ENCODE measurements at places on chromosomes 2 and 18.
A peak's percentile ranks its signal among the peaks of the same experiment; 100 is the strongest.

GRCh38 chr18:9697121-9697520 is 11.0 kb upstream of the RAB31 start:
- no peak for DNase-seq

GRCh38 chr18:23194155-23194996 is 59.1 kb downstream of the CABLES1 start:
- DNase-seq: no peak

DNA sequence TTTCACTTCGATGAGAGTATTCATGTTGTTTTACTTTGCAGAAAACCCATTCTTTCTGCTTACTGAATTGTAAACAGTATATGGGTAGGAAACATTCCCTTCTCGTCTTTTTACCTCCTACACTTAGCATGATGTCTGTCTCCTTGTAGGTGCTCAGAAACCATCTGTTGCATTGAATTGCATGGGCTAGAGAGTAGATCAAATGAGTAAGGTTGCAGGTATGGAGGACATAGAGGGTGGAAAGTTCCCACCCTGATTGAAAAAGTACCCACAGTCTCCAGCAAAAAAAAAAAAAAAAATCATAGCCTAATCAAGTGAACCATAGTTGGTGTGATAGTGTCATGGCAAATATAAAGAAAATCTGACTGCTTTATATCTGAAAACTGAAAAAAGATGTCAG is 1.7 kb downstream of the CYTIP start:
- DNase-seq: no peak

GRCh38 chr18:80196528-80197320 is 50.6 kb downstream of the PARD6G start:
- DNase-seq: no peak

GRCh38 chr18:941331-941730 is 36.7 kb downstream of the ADCYAP1 start:
- no peak for DNase-seq

- DNase-seq: no peak
Observed at GRCh38 chr2:120398051-120398995, 52.4 kb downstream of the INHBB start.

DNA sequence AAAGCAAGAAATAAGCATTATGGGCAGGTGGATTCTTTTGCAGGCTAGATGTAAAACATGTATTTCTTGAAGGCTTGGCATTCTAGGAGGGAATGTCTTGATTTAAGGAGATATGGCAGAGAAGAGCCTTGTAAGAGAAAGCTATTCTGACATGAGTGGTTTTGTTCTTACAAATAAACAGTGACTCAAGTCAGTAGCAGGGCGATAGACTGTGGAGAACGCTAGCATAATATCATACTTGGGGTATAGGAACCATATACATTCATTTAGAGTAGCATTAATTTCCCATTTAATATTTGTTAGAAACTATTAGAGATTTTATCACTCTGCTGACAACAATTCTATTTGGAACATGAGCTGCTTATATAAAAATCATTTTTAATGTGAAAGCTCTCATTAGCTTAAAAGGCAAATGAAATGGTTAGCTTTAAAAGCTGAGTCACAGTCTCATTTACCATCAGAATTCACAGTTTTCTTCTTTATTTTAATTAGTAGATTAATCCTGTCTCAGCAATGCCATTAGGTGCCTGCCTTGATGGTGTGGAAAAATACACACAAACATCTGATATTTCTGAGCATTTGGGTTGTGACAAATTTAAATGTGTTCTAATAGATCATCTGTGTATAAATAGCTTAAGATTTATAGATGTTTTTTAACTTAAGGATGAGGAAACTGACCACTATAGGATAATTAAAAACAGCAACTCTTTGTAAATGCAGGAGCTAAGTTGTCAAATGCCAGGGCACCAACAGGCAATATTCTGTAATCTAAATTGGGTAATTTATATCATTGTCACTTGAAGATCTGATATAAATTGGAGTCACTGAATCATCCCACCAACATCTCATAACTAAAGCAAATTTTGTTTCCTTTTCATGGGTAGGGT is 276.7 kb downstream of the PLCL1 start:
- no peak for DNase-seq

DNA sequence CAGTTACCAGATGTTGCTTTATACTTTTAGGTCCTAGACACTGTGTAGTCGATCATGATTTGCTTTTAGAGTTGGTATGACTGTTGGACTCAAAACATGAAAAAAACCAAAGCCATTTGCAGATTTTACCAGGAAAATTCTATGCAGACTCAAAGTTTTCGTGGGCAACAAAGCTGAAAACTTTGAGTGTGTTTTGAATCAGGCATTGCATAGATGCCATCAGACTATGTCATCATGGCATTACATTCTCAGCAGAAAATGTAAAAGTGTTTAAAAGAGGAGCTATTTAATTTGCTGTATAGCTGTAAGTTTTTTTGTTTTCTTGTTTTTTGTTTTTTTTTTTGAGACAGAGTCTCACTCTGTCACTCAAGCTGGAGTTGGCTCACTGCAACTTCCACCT is 43.5 kb upstream of the ELAC1 start:
- DNase-seq: no peak

GRCh38 chr18:67862069-67862468 is 345.5 kb upstream of the DSEL start:
- DNase-seq: no peak

- no peak for DNase-seq
Observed at GRCh38 chr2:149180226-149180875, 141.9 kb downstream of the LYPD6B start.

DNA sequence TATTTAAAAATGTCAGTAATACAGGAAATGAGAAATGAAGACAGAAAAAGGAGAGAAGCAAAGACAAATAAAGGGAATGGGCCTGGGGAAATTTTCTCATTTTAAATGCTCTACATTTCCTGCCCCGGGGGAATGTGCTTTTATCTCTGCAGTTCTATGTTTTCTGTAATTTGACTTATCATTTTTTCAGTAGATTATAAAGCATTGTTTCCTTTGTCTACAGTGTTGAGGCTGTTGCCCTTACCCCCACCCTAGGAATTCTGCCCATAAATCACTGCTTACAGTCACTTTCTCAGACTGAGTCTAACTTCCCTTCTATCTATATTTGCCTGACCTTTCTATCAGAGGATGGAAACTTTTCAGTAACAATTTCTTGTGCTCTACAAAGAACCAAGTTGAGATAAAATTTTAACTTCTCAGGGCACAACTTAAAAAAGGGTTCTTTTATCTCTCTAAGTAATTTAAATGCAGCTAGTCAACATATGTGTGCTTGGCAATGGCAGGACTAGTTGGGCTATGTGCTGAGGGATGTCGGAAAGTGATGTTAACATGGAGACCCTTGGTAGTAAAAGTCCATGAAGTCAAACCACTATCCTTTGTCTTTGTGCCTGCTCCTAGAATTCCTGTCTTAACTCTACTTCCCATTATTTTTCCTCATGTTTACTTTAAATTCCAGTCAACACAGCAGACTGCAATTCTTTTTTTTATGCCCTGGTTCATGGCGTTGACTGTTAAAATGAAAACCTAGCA is 146.5 kb upstream of the MMADHC start:
- no peak for DNase-seq

GRCh38 chr2:60438653-60439052 is 114.8 kb downstream of the BCL11A start:
- no peak for DNase-seq

GRCh38 chr2:106812383-106812782 is 73.6 kb downstream of the ST6GAL2 start:
- no peak for DNase-seq

- DNase-seq: peak; percentile 68
Observed at GRCh38 chr2:134245340-134245984, 8.4 kb upstream of the MGAT5 start.

- DNase-seq: no peak
Observed at GRCh38 chr2:196331851-196332250, 160.5 kb upstream of the STK17B start.

GRCh38 chr18:24935008-24935407 is 417.0 kb downstream of the ZNF521 start:
- DNase-seq: no peak

GRCh38 chr2:137925599-137925998 is 38.7 kb upstream of the HNMT start:
- no peak for DNase-seq

GRCh38 chr2:85470850-85471800 is 52.6 kb downstream of the SH2D6 start:
- no peak for DNase-seq

DNA sequence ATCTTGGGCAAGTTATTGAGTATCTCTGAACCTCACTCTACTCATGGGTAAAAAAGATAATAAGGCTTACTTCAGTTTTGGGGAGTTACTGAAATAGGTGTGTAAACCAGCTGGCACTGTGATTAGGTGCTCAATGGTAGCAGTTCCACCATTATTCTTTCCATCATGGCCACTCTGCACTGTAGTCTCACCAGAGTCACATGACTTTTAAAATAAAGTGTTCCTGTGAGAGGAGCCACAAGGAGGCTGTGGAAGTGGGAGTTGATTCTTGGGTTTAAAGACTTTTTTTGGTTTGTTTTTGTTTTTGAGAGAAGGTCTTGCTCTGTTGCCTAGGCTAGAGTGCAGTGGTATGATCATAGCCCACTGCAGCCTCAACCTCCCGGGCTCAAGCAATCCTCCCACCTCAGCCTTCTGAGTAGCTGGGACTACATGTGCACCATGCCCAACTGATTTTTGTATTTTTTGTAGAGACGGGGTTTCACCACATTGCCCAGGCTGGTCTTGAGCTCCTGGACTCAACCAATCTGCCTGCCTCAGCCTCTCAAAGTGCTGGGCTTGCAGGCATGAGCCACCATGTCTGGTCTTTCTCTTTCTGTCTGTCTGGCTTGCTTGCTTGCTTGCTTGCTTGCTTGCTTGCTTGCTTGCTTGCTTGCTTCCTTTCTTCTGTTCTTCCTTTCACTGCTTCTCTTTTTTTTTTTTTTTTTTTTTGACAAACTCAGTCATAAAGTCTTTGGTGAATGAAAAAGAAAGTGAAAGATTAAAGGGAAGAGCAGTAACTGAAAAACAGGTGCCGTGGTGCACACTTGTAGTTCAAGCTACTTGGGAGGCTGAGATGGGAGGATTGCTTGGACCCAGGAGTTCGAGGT is 21.2 kb upstream of the ACVR1 start:
- no peak for DNase-seq

- DNase-seq: no peak
Observed at GRCh38 chr18:48004577-48004976, 74.1 kb upstream of the SMAD2 start.

DNA sequence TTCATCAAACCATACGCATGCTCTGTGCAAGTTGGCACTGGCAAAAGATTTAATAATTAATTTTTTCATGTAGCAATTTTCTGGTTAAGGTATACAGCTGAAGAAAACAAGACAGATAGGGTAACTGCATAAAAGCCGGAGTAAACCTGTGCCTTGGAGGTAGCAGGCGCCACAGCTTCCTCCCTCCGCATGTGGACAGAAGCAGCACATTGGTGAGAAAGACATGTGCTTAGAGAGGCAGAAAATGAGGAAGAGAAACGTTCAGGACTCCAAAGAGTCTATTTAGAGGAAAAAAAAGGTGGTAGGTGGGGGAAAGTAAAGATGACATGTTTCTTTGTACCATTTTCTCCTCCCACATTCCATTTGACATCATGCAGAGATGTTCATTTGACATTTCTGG is 9.3 kb downstream of the ST6GAL2 start:
- DNase-seq: no peak

DNA sequence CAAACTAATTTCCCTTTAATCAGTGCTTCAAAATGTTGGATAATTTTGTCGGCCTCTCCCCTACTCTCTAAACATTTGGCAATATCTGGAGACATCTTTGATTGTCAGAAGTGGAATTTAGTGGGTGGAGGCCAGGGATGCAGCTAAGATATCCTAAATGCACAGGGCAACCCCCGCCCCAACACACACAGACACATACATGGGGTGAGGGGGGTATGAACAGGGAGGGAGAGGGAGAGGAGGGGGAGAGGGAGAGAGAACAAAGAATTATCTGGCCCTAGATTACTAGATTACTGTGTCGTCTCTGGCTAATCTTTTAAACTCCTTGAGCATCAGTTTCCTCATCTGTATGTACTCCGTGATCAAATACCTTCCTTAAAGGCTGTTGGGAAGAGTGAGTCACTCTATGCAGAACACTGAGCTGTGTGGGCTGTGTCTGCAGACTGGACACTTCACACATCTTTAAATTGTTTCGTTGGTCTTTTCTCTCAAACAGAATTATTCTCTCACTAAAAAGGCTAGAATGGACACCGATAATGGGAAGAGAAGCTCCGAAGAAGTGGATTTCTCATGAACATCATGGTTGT is 2.9 kb downstream of the RNF149 start:
- DNase-seq: no peak

- DNase-seq: no peak
Observed at GRCh38 chr2:189834059-189834458, 49.8 kb downstream of the PMS1 start.

- no peak for DNase-seq
Observed at GRCh38 chr2:19762142-19762541, 139.6 kb downstream of the TTC32 start.

GRCh38 chr2:156818944-156819343 is 382.8 kb downstream of the GPD2 start:
- no peak for DNase-seq

Data from hippocampal formation (tissue), 2 donors.